Posterior vena cava (tissue), 2 donors: ENCODE measurements at places on chromosomes 2 and 18.

DNA sequence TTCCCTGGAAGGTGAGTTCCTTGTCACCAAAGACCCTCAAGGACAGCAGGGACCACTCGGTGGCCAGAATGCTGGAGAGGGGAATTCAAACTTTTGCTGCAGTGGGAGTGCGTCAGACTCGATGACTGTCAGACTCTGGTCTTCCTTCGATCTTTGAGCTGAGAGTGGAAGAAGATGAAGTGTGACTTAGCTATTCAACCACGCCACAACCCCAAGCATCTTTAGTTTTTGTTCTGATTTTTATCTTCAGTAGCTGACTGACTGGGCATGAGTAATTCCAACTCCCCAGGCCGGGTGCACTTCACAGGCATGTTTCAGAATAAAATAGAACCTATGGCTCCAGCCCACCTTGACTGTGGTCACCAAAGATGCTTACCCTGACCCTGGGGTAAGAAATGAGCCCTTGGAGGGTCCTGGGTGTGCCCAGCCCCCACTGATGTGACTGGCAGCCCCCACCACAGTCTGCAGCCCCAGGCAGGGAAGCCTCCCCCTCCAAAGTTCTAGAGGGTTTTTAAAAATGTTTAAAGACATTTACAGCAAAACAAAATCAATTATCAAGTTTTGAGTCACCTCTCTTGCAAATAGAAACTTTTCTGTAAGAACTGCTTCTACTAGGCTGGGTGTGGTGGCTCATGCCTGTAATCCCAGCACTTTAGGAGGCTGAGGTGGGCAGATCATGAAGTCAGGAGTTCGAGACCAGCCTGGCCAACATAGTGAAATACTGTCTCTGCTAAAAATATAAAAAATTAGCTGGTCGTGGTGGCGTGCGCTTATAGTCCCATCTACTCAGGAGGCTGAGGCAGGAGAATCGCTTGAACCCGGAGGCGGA is 24.9 kb upstream of the YWHAQ start:
- DNase-seq = no peak

DNA sequence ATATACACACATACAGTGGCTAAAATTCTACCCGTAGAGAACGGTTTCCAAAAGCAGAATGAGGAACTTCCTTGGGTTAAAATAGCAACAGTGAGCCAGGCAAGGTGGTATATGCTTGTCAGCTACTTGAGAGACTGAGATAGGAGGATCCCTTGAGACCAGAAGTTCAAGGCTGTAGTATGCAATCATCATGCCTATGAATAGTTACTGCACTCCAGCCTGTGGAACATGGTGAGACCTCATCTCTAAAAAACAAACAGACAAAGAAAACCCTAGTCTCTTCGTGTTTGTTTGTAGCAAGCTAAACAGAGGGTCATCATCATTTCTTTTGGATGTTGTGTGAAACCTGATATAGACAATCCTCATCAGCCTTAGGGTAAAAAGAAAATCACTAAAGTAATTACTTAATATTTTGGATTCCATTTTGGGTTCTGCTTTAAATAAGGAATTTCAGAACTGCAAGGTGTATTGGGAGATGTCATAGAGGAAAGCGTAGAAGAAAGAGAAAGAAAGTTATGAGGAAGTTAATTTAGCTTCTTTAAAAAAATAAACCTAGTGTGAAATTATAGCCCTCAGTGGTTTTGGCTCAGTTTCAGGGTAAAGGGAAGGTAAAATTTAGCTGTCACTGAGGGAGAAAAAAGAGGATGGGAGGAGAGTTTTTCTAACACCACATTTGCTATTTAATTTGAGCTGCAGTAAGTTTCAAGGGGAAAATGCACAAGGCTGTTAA is 46.5 kb downstream of the PLEK start:
- DNase-seq = no peak

GRCh38 chr2:31420936-31421335 is 6.4 kb upstream of the XDH start:
- no peak for DNase-seq

DNA sequence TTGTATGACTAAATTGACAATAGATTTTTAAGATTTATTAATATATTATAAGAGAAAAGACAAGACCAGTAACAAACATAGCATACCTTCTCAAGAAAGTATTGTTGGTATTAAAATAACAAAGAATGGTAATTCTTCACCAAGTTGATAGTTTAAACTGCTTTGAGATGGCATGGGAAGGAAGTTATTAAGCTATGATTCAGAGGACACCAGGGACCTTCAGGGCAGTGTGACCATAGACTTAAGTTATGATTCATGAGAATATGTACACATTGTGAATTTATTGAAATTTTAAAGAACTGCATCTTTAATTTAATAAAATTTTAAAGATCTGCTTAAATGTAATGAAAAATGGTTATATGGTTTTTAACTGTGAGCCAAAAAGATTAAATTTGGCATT is 205.7 kb downstream of the DSEL start:
- no peak for DNase-seq

DNA sequence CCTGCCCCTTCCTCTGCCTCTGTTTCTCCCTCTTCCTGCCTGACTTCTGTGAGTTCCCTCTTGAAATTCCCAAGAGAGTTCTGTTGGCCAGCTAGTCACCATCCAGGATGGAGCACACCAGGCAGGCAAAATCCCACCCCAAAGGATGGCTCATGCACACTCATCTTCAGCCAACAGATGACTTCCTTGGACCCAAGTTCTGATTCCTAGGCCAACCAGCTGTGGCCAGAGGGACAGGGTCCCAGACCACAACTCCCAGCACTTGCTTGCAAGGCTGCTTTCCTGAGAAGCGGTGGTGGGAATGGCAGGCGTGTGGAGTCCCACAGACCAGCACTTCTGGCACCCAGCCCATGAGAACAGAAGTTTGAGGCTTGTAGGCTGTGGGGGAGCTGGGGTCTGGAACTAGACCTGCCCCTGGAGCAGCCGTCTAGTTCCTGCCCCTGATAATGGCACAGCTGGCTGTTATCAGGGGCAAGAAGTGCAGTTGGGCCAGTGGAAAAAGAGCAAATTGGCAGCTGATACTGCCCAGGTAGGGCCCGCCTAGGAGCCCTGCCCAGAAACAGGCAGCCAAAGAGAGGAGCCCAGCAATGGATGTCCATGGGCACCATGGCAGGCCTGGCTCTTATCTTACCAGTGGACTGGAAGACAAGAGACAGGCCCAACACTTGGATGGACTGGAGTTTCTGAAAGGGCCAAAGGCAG is 56.7 kb downstream of the CYP26B1 start:
- peak; percentile 50 for DNase-seq

DNA sequence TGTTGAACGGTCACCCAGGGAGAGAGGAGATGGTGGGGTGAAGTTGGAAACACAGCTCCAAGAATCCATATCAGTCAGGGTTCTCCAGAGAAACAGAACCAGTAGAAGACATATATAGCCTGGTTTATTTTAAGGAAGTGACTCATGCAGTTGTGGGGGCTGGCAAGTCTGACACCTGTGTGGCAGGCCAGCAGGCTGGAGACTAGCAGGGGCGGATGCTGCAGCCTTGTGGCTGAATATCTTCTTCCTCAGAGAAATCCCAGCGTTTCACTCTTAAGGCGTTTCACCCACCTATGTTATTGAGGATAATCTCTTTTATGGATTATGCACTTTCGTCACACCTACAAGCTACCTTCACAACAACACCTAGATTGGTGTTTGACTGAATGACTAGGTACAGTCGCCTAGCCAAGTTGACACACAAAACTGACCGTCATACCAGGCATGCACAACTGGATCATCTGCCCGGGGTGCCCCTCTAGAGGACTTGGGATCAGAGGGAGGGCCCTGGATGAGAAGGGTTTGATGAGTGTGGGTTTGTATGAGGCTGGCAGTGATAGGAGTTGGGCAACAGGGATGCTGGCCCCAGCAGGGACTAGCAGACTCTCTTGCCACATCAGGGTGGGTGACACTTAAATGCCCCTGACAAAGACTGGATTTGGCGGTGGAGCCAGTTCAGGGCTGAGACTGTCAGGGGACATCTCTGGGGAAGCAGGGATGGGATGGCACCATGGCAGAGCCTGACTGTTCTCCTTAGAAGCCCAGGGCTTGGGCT is 23.4 kb downstream of the MROH2A start:
- DNase-seq = no peak
